ENCODE measurements at places on chromosomes 7 and 10.

- no peak for DNase-seq
Observed at GRCh38 chr10:96645191-96645721, 58.4 kb upstream of the TM9SF3 start.

DNA sequence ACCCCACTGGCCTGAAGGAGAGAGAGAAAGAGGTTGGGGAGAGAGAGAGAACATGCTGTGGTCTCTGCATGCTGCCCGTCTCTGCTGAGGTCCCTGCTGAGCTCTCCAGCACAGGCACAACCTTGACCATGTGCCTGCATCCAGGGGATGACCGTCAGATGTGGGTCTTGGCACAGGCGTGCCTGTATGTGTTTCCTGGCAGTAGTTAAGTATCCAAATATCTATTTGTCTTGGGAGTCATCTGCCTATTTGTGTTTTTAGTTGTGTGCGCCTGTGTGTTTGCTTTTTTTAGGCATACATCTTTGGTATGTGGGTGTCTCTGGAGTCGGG is 1.9 kb upstream of the UNC5B start:
- no peak for DNase-seq

- DNase-seq, result no peak
Observed at GRCh38 chr10:3950676-3951275, 165.8 kb upstream of the KLF6 start.

DNA sequence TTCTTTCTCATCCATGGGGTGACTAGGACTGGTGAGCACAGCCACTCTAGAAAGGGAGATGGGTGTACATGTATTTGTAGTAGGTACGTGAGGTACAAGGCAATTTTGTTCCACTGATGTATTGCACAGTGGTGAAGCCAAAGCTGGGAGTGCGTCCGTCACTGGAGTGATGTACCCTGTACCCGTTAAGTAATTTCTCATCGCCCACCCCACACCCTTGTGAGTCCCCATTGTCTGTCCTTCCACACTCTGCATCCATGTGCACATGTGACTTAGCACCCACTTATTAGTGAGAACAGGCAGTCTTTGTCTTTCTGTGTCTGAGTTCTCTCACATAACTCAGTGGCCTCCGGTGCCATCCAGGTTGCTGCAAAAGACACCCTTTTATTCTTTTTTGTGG is 658.3 kb downstream of the SDK1 start:
- DNase-seq, result no peak

DNA sequence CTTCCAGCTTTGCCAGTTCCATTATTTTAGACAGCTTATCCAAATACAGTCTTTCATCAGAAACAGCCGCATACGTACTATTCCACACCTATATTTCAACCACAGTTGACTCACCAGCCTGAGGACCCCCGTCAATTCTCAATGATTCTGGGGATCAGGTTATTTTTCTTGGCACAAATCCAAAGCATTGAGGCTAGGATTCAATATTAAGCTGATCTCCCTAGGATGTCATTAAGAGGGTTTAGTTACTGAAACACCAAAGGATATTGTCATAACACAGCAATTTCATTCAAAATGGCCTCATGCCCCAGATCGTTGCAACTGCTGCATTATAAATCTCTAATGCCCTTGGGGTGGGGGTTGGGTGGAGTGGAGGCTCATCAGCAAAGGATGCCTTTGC is 214.6 kb downstream of the PTEN start:
- no peak for DNase-seq

- no peak for DNase-seq
Observed at GRCh38 chr10:64503429-64503828, 982.2 kb downstream of the REEP3 start.

GRCh38 chr7:129768614-129769399 is 157.3 kb downstream of the NRF1 start:
- no peak for DNase-seq

DNA sequence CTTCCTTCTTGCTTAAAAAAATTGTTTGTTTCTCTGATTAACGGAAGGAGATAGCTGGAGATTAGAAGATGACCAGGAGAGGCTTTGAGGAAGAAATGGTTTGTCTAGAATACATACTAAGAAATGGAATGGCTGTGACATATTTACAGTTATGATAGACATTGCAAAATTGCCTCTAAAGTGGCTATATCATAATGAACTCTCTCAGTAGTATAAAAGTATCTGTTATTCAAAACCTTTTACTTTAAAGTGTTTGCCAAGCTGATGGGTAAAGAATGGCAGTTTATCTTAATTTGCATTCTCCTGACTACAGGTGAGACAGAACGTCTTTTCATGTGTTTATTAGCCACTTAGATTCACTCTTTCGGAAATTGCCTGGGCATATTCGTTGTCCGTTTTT is 28.7 kb downstream of the LRGUK start:
- DNase-seq, result no peak

- peak; percentile 21 for DNase-seq
Observed at GRCh38 chr7:105935250-105935649, 27.8 kb upstream of the CDHR3 start.

DNA sequence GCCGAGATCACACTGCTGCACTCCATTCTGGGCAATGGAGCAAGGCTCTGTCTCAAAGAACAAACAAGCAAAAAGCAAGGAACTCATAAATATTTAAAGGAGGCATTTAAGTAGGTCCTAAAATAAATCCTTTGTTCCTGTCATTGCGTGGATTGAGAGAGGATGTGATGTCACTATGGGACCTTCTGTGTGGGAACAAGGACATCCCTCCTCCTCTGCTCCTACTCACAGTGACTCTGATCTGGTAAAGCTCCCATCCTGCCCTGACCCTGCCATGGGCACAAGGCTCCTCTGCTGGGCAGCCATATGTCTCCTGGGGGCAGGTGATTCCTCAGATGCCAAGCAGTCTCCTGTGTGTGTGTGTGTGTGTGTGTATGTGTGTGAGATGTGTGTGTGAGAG is 74.1 kb upstream of the PRSS58 start:
- DNase-seq, result no peak

GRCh38 chr10:70162151-70162891 is 8.0 kb downstream of the SAR1A start:
- no peak for DNase-seq

DNA sequence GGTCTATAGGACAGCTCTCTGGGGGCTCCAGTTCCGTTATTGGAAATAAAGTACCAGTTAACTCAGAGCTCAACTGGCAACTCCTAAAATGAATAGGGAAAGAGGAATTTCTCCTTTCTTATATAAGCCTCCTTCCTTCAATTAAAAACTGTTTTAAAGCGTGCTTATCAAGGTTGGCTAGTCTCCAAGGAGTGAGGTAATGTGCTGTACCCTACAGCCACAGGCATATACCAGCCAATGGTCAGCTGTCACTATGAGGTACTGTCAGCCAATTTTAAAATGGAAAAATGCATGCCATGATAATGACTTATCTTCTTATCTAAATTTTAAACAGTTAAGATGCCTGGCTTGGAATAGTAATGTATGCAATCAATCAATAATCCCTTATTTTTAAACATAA is 76.2 kb downstream of the PLCE1 start:
- no peak for DNase-seq

DNA sequence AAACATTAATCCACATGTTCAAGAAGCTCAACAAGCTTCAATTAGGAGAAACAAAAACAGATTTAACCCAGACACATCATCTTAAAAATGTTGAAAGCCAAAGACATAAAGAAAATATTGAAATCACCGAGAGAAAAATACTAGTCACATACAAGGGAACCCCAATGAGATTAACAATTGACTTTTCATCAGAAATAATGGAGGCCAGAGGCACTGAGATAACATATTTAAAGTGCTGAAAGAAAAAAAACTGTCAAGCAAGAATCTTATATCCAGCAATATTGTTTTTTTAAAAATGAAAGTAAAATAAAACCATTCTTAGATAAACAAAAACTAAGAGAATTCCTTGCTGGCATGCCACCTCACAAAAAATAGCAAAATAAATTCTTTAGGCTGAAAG is 28.9 kb downstream of the AOC1 start:
- no peak for DNase-seq

- DNase-seq, result no peak
Observed at GRCh38 chr7:637826-638225, 88.7 kb upstream of the DNAAF5 start.

- DNase-seq, result no peak
Observed at GRCh38 chr7:32015133-32015532, 55.1 kb downstream of the PDE1C start.

DNA sequence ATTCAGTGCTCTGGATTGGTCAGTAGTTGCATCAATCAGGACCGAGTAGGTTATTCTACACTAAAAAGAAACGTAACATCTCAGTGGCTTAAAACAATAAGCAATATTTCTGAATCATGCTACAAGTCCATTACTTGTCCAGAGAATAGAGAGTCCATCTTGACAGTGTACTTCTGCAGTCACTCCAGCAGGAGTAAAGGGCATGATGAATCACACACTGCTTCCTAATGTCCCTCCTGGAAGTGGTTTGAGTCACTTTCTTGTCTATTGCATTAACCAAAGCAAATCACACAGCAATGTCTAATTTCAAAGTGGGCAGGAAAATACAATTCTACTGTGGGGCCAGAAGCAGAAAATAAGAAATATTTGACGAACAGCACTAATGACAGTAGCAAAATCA is 124.8 kb downstream of the TSPAN12 start:
- DNase-seq, result no peak

DNA sequence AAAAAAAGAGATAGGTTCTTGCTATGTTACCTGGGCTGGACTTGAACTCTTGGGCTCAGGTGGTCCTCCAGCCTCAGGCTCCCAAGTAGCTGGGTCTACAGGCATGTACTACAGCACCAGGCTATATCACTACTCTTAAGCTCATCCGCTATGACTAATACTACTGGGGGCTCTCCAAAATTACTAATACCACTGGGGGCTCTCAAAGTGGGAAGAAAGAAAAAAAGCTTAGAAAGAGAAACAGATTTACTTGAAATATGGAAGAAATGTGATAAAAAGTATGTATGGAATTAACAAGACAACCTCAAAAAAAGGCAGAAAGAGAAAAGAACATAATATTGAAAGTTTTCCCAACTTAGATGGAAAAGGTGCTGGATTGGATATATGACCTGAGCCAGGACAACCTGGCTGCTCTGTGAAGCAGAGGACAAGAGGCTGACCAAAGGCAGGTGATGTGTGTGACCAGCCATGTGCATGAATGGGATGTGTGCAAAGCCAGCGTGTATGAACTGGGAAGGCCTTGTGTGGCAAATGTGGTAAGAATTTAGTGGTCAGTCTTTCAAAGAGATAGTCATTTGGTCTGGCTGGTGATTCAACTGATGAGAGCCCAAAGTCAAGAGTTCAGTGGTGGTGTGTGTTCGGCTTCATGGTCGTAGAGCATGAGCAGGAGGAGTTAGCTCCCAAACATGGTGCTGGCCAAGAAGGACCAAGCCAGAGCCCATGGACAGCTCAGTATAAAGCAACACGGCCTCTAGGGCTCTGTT is 232.4 kb upstream of the KLF14 start:
- DNase-seq, result no peak
